ENCODE measurements at places on chromosomes 6 and 20.

DNA sequence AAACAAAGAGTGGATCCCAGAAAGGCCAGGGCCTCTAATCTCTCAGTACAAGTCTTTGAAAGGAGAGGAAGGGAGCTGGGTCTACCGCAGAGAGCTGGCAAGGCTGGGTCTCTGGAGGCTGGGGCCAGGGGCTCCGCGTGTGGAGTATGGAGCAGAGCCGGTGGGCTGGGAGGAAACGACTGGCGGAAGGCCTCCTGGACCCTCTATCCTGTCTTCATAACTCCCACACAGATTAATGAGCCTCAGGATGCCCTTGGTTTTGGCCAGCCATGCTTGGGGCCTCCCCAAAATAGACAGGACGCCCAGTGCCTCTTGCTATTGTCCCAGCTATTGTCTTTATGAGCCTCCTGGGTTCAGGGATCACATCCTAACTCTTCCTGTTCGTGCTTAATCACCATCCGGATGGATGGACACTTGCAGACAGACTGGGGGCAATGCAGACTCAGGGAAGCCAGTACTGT, 306.4 kb downstream of the DHX35 start:
- H3K4me1 ChIP-seq: no peaks in the 10 kb centered on the region
- H3K27ac ChIP-seq: no peak overlapping the region
- no peaks in the 10 kb centered on the region for H3K27me3 ChIP-seq
- DNase-seq: no peak
- H3K4me3 ChIP-seq: no peak overlapping the region
- H3K36me3 ChIP-seq: no peaks in the 10 kb centered on the region

DNA sequence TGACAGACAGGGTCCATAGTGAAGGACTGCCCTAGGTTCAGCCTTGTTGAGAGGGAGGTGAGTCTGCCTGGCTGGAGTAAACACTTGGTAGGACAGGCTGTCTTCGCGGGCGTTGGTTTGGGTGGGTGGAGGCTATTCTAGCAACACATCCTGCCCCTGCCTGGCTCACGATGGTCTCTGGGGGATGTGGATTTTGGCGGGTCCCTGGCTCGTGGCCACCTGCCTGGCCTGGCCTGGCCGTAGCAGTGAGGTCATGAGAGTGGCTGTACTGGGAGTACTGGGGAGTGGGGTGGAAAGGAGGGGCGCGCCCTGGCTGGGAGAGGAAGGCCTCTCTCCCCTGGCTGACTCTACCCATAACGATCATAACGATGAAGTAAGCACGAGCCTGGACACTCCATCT, 30.2 kb upstream of the MRPS18A start:
- H3K4me1 ChIP-seq: peaks cover 7% of the 10 kb centered on the region
- no peak overlapping the region for H3K27ac ChIP-seq
- no peaks in the 10 kb centered on the region for H3K36me3 ChIP-seq
- no peak overlapping the region for H3K4me3 ChIP-seq
- DNase-seq: no peak

DNA sequence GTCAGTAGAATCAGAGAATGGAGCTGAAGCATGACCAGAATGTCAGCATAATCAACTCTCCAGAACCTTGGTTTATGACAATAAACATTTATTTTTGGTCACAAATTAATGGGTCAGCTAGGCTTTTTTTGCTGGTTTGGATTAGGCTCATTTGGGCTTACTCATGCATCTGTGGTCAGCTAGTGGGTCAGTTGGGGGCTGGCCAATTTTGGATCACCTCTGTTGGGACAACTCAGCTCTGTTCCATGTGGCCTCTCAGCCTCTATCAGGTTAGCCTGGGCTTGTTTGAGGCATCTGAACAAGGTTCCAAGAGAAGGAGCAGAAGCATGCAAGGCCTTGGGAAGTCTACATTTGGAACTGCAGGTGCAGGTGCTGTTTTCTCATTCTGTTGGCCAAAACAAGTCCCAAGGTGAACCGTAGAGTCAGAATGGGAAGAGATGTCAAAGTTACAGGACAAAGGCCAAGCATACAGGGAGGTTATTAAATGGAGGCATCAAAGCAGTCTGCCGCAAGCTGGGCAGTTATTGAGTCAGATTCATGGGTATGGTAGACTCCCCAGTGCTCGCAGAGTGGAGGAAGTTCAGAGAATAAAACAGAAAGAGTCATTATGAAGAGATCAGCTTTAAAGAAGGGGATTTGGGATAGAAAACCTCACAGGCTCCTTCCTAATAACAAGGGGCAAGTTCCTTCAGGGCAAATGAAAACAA, 173.0 kb downstream of the PLCB4 start:
- no peaks in the 10 kb centered on the region for H3K36me3 ChIP-seq
- no peak for DNase-seq
- no peaks in the 10 kb centered on the region for H3K27me3 ChIP-seq
- H3K4me1 ChIP-seq: no peaks in the 10 kb centered on the region
- H3K27ac ChIP-seq: no peak overlapping the region

DNA sequence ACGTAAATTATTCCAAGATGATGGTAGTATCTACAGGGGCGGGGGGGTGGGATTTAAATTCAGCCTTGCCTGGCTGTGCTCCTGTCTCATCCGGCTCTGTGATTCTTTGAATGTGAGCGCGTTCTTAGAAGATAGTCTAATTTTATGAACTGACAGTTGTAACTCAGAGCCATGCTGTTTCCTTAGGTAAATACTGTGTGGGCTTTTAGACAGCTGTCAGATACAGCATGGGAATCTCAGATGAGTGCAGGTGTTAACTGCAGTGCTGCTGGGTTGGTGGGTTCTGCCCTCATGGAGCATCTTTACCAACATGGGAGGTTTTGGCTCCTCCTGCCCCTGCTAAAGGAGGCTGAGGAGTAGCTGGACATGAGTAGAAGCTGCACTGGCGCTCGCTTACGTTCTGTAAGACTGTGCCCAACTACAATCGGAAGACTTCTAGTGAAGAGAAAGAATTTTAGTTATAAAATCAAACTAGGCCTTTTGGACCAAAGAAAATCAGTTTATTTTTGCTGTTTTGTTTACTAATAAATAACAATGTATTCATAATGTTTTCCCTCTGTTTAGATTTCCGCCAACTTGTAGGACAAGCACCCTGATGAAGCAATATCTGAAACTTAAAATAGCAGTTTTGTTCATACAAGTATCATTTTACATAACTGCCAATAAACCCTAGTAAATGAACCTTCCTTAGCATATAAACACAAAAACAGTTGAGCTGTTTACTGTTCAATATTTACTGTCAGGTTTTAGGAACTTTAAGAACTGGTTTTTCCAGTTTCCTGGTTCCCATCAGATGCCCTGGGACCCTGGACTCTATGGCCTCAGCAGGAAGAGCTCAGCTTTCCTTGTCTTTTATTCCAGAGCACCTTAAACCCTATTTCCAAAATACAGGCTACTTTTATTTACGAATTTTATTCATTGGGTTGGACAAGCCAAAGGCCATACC, 66.1 kb downstream of the FAM120B start:
- H3K27me3 ChIP-seq: no peaks in the 10 kb centered on the region
- no peak overlapping the region for H3K27ac ChIP-seq
- H3K36me3 ChIP-seq: no peaks in the 10 kb centered on the region
- DNase-seq: no peak
- H3K4me1 ChIP-seq: peaks cover 6% of the 10 kb centered on the region
